T-helper 22 cell (primary cell): ENCODE measurements at places on chromosomes 5 and 9.

DNA sequence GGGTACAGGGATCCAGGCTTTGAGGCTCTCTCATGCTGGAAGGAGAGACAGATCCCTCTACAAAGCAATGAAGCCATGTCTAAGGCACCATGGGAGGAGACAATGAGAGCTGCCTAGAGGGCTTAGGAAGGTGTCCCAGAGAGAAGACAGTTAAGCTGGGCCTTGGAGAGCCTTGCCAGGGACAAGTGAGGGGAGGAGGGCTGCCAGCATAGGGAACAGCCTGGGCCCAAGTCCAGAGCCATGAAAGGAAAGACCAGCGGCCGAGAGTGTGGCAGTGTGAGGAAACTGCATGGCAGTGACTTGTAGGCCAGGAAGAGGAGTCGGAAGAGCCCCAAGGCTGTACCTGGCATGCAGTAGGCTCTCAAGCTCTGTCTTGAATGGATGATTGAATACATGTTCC lies 88.5 kb downstream of the PSD2 start:
- no peak for DNase-seq

GRCh38 chr9:4168526-4168925 lies 131.3 kb downstream of the GLIS3 start:
- DNase-seq, result no peak

GRCh38 chr5:138985683-138986082 lies 110.5 kb upstream of the LRRTM2 start:
- DNase-seq, result no peak

- DNase-seq, result no peak
Measured at GRCh38 chr9:72037571-72037970, 22.8 kb downstream of the C9orf57 start.

DNA sequence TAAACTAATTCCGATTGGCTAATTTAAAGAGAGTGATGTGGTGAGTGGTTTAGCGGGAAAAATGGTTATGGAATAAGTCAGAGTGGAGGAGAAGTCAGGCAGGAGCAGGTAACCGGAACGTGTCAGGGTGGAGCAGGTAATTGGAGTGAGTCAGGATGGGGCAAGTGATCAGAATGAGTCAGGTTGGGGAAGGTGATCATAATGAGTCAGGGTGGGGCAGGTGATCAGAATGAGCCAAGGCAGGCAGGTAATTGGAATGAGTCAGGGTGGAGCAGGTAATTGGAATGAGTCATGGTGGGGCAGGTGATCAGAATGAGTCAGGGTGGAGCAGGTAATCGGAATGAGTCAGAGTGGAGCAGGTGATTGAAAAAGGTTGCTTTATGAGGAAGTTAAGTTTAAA lies 101.4 kb downstream of the TMEM167A start:
- no peak for DNase-seq

GRCh38 chr9:136303825-136304416 lies at the start of gene CCDC187:
CCDC187 (minus strand) TSS chr9:136304094; CDS start chr9:136303830, 264 bp downstream.
- no peak for DNase-seq

DNA sequence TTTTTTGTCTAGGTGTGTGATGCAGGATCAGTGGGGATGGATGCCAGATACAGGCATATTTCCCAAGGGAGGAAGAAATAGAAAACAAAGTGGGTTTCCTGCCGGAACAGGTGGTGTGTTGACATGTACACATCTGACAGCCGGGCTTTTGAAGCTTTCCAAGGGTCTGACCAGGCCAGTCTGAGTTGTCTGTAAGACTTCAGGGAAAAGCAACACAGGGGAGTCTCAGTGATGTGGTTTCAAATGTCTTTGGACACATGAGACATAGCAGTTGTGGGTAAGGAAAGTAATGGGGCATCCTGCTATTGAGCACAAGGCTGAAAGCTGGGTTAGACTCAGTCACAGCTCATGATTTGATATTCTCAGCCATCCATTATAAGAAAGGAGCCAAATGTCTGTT lies 274.9 kb downstream of the PIK3R1 start:
- no peak for DNase-seq

DNA sequence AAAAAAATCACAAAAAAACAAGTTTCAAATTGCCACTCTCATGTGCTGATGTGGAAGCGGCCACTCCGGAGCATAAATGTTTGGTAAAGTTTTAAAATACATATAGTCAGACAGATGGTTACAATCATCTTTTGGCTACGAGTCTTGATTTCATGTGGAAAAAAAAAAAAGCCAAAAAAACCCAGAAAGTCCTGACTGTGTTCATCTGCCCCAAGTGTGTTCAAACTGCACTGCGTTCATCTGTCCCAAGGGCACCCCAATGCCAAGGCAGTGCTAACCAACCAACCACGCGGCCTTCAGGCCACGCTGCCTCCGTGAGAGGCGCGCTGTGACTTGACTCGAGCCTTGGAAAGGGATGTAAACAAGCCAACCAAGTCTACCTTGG lies 127.1 kb downstream of the MYO10 start:
- no peak for DNase-seq
